ENCODE measurements at places on chromosomes 13 and 19.

GRCh38 chr19:3161453-3161852 is 17.1 kb upstream of the S1PR4 start:
- no peak for DNase-seq

DNA sequence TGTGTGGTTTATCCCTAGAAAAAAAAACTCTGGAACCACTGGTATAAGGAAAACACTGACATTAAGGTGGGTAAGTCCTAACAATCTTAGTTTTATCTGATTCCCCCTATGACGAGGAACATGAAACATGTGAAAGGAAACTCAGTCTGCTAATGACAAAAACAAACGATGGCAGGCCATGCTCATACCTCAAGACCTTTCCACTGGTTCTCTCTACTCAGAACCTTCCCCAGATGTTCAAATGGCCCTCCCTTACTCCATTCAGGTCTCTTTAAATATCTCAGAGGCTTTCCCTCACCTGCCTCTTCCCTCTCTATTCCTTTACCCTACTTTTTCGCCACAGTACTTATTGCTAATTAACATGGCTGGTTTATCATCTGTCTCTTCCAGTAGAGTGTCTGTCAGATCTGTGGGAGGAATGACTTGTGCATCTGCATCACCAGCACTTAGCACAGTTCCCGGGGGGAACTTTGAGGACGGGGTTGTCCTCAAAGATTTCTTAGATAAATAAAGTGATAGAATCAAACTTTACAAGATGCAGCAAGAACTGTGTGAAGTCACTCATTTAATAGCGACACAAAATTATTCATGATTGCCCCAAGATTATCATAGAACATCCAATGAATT is 1.5 kb downstream of the TUBGCP3 start:
- DNase-seq: no peak

GRCh38 chr19:38362076-38362945 is 12.1 kb upstream of the PSMD8 start:
- DNase-seq: peak; percentile 95

- DNase-seq: no peak
These were observed 364.9 kb downstream of the OXGR1 start for GRCh38 chr13:96629331-96629730.

- DNase-seq: peak; percentile 20
These were observed 34.2 kb downstream of the THSD1 start for GRCh38 chr13:52371736-52372247.

DNA sequence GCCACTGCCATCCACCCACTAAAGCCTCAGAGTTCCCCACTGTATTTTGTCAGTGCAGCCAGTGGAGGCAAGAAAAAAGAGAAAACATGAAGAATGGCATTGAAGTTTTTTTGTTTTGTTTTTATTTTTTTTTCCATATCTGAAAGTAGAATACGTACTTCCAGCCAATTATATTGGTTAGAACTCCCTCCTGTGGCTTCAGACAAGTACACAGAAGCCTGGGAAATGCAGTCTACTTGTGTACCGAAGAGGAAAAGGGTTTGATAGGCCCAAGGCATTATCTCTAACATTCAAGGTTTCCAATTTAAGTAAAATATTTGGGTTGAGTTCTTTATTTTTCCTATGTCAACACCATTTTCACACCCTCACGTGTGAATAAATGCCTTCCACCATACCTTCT is 696.2 kb upstream of the GPC6 start:
- peak; percentile 20 for DNase-seq

GRCh38 chr19:46715975-46716671 is 791 bp downstream of the PRKD2 start:
- peak; percentile 85 for DNase-seq

- DNase-seq: peak; percentile 38
These were observed 1.3 kb upstream of the SHANK1 start for GRCh38 chr19:50720921-50721381.

DNA sequence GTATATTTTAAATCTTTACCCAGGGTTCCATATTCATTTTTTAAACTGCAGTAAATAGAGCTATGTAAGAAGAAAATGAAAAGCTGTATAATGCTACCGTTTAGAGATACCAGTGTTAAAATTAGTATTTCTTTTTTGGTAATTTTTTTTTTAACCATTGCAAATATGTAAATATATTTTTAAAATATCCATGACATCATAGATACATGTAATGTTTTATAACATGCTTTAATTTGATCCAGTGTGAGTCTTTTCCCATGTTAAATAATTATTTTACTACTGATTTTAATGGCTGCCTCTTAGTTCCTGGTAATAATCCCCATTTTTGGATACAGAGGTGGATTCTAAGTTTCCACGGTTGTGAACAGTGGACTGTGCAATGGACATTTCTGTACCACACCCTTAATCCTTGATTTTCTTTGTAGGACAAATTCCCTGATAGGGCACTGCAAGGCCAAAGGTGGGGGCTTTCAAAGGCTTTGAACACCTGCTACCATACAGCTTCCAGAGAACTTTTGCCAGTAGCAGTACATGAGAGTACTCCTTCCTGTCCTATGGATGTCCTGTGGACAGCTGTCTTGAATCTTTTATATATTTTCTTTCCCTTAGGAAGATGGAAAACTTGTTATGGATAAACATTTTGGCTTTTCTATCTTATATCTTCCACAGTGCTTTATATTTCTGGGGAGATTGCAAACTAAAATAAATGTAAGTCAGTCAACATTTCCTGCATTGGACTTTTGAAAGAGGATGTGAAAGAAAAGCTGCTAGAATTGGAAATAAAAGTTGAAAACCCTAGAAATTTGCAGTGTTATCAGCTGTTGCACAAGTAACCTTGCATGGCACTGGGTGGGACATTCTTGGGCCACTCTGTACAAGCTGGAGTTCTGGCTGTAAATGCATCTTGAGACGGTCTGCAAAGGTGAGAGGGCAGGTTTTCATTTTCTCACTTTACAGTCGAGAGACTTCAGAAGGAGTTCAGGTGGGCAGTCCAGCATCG is 46.8 kb downstream of the ARHGEF7 start:
- DNase-seq: no peak

DNA sequence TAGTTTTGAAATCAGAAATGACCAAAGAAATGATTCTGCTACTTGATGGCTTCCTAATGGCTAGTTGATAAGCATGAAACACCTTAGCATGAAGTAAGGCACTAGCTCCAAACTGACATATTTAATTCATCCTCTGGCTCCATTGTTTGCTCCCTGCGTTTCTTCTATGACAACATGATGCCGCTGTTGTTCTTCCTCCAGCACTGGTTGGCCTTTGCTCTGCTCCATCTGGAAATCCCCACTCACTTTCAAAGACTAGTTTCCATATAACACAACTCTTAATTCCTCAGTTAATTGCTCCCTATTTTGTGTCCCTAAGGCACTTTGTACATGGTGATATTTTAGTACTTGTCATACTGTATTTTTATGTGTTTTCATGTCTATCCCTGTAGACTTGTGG is 151.6 kb downstream of the GPC6 start:
- DNase-seq: peak; percentile 18

- no peak for DNase-seq
These were observed 409.0 kb downstream of the COG6 start for GRCh38 chr13:40064154-40065097.

GRCh38 chr13:114167426-114167825 is 11.6 kb upstream of the CFAP97D2 start:
- DNase-seq: no peak

- DNase-seq: no peak
These were observed 7.5 kb upstream of the ZNF525 start for GRCh38 chr19:53357821-53358581.

DNA sequence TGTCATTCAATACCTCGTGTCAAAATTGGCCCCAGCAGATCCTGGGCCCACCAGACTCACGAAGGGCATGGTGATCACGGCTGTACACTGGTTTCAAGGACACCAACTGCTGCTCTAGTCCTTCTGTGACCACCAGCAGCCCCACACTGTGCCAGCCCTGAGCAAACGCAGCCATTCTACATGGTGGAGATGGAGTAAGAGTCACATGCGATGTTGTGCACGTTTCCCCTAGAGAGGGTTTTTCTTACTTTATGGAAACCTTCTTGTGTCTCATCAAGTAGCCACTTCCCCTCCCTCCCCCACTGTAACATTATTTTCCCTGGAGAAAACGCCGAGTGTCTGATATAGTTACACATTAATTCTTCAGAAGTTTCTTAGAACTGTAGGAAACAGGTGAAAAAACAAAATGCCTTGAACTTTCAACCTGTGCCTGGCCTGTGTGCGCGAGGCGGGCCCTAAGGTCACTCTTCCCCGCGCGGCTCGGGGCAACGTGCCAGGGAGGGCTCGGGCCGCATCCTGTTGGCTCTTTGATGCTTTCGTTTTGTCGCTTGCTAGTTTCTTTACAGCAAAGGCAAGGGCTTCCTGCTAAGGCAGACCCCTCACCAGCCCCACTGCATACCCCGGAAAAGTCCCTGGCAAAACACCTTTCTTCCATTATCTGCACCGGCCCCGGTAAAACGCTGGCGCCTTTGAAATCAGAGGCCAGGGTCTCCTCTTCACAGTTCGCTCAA is 44.6 kb downstream of the GGACT start:
- no peak for DNase-seq
